ENCODE measurements at places on chromosomes 7 and 10.

DNA sequence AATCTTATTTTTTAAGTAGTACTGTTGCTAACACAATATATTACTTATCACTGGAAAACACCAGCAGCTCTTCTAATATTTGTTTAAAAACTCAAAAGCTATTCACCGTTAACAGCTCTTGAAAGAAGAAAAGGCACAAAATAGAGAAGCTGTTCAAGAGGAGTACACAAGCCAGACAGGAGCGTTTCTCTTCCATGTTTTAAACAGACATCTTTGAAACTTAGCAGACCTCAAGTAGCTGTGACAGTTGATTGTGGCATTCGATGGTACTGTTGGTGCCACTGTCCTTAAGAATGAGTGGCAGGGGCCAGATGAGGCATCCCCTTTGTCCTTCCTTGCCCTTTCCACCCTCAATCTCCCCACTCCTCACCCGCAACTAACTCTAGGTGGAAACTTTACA is 81.6 kb upstream of the PRR15 start:
- no peak for DNase-seq

GRCh38 chr7:127904670-127904985 is 126.6 kb downstream of the LRRC4 start:
- no peak for DNase-seq

- no peak for DNase-seq
These were observed 6.6 kb upstream of the PDLIM1 start for GRCh38 chr10:95297402-95297801.

- DNase-seq, result no peak
These were observed 26.7 kb downstream of the EBF3 start for GRCh38 chr10:129937351-129937751.

GRCh38 chr7:50317221-50317678 is 12.7 kb downstream of the IKZF1 start:
- peak; percentile 75 for DNase-seq

DNA sequence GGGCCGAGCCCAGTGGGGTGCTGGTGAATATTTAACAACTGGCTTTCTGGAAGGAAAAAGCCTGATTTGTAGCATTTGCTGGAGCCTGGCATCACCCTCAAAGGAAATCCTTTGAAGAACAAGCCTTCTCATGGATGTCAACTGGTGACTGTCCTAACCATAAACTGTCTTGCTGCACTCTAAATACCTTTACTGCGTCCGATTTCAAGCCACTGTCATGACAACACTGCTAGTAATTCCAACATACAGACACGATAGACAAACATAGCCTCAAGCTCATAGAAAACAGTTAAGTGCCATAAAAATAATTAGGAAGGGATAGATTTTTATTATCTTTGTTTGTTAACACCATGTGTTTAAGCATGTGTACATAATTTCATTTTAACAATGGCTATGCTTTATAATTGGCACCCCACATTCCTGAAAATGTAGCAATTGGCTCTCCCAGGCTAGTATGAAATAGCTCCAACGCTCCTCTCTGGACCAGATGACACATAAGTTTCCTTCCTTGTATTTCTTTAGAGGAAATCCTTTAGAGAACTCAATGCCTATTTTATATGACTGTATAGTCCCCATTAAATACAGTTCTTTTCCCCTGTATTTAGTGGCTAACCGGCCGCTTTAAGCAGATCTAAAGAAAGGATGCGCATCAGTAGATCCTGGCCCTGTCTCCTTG is 273.4 kb downstream of the PRPF18 start:
- DNase-seq, result no peak

DNA sequence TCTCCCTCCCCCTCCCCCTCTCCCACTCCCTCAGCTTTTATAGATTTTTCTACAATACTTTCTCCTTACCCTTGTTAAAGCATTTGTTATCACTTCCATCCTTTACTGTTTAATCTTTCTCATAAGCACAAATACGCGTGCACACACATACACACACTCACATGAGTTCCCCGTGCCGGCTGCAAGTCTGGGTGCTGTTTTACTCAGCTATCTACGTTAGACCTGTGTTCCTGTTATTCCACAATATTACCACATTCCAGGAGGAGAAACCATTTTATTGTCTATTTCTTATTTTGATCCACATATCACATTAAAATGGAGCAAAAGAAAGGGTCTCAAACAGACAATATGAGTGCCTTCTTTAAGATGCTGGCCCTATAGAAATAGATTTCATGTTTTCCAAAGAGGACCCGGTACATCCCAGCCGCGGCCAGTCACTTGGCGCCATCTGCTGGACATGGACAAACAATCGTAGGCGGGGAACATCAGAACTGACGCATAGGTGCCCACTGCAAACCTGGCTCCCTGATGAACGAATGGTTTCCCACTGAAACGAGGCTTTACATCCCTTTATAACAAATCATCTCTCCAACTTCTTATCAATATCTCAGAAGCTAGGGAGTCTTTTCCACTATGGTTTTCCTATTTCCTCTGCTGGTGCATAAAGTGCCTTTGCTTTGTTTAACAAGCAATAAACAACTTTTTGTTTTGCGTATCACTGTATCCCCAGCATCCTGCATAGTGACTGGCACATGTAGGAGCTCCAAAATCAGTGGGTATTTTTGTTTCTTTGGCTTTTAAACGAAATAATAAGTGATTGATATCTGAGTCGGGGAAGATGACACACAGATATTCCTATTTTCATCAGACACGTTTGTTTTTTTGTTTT is 25.2 kb upstream of the OPTN start:
- peak; percentile 80 for DNase-seq

- no peak for DNase-seq
These were observed 295.3 kb downstream of the GRM8 start for GRCh38 chr7:126957443-126957842.

Measured in activated CD4-positive, alpha-beta memory T cell treated with anti-CD3 and anti-CD28 coated beads for 36 hours (primary cell).